ENCODE measurements at places on chromosomes 3 and 15.
A peak's percentile ranks its signal among the peaks of the same experiment; 100 is the strongest.

GRCh38 chr3:46490338-46491084 is 7.3 kb upstream of the RTP3 start:
- DNase-seq = no peak

GRCh38 chr15:26873846-26874245 is 7.0 kb downstream of the GABRA5 start:
- no peak for DNase-seq

GRCh38 chr3:120057626-120058025 is 36.6 kb downstream of the GSK3B start:
- DNase-seq = no peak

DNA sequence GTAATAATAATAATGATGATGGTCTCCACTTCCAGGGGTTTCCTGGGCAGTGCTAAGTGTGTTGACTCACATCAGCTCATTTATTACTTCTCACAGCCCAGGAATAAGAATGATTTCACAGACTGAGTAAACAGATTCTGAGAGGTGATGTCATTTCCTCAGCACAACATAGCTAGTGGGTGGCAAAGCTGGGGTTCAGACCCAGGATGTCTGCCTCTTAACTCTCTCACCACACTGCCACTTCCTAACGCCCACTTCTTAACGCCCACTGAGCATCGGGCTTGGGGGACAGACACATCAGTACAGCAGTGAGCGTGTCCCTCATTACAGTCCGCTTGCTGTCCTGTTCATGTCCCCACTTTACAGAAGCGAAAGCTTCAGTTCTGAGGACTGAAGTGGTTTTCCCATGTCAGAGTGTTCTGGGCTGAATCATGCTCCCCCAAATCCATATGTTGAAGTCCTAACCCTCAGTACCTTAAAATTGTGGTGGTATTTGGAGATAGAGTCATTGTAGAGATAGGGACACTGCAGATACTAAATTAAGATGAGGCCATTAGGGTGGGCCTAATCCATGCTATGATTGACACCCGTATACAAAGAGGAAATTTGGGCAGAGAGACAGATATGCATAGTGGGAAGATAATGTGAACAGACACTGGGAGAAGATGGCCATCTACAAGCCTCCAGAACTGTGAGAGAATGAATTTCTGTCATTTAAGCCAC is 68.0 kb downstream of the ATP2B2 start:
- DNase-seq = no peak

GRCh38 chr3:46085421-46086082 is 58.3 kb upstream of the XCR1 start:
- no peak for DNase-seq

GRCh38 chr15:78533331-78533730 is 6.9 kb upstream of the PSMA4 start:
- DNase-seq = no peak

- DNase-seq = no peak
Observed at GRCh38 chr3:126883241-126883640, 99.7 kb upstream of the PLXNA1 start.

- DNase-seq = peak; percentile 77
Observed at GRCh38 chr15:77633134-77633912, 611 bp upstream of the LINGO1 start.

- DNase-seq = peak; percentile 83
Observed at GRCh38 chr15:92617549-92618520, 37.7 kb downstream of the FAM174B start.

DNA sequence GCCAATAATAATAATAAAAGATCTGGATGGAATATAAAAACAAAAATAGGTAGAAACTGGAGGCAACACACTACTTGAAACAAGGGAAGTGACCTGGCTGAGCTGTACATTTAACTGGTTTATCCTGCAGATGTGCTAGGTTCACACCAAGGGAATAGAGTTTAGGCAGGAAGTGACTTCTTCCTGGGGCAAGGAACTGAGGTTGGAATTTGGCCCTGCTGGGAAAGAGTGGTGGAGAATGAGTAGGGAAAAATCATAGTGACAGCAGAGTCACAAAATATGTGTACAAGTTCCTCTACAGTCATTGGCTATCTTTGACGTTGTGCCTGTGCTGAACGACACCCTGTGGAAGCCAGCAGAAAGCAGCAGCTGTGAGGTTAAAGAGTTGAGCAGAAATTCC is 44.1 kb downstream of the ARHGAP11B start:
- no peak for DNase-seq

DNA sequence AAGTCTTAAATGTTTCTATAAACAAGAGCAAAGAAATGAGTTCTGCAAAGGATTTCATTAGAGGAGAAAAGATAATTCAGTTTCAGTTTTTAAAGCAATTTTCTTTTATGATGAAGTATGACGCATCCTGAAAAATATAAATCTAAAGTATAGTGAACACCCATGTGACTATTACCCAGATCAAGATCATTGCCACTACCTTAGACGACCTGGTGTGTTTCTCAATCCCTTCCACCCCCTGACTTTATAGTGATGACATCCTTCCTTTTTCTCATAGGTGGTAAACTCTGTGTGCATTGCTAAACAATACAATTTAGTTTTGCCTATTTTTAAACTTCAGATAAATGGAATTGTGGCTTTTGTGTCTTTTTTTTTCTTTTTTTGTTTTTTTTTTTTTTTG is 8.4 kb downstream of the STT3B start:
- DNase-seq = no peak

- no peak for DNase-seq
Observed at GRCh38 chr15:39025321-39025720, 460.7 kb upstream of the RASGRP1 start.

GRCh38 chr3:14303336-14304100 is 98.9 kb upstream of the SLC6A6 start:
- no peak for DNase-seq

DNA sequence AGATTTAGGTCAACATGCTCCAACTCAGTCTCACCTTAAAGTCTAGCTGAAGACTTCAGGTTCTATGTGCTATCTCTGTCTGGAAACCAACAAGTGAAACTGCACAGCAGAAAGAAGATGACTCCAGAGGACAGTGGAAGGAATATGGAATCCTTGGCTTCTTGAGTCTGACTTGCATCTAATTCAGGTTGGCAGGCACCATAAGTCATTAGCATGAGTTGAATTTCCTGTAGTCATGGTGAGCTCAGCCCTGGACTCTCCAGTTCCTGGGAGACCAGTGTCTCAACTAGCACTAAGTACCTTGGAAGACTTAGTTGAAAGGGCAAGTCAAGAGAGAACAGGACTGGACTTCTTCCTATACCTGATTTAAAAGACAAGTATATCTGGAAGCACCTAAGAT is 129.7 kb downstream of the DTWD1 start:
- no peak for DNase-seq

DNA sequence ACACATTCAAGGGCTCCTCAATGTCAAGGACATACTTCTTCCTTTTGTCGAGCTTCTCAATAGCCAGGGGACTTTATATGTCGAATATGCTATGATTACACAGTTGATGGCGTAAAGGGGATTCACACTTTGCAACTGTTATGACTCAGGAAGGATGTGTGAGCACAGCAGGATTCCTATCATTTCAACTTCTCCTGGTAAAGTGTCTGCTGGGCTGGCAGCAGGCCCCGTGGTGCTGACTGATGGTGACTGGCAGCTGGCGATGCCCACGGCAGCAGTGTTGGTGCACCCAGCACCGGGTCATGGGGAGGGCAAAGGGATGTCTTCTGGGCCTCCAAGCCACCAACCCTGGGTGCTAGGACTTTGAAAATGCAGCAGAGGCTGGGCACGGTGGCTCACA is 44.8 kb upstream of the GNB5 start:
- DNase-seq = no peak

DNA sequence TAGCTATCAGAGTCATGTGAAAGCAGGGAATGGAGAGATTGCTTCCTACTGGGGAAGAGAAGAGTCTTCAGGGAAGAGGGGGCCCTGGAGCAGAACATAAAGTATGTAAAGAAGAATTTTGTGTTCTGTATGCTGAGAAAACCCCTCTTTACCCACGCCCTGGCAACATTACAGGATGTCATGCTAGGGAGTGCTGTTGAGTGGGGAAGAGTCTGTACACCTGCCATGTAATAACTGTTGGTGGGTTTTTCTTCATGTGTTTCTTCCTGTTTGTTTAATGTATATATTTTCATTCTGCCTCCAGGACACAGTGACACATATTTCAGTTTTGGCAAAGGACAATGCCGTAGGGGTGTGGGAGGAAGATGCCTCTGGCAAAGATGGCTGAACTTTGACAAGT is 122.8 kb upstream of the LPP start:
- DNase-seq = no peak

DNA sequence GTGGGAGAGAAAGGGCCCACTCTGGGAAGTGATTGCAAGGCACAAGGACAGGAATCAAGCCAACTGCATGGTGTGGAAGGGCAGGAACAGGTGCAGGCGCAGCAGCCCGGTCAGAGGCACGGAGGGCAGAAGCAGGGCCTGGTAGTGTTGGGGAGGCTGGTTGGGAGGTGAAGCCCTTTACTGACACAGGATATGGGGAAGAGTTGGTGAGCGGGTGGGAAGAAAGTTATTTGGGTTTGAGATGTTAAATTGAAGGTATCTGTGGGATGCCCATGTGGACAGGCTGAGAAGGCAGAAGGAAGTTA is 83.6 kb upstream of the ABHD2 start:
- no peak for DNase-seq

- no peak for DNase-seq
Observed at GRCh38 chr3:28013864-28014473, 227.4 kb upstream of the CMC1 start.

DNA sequence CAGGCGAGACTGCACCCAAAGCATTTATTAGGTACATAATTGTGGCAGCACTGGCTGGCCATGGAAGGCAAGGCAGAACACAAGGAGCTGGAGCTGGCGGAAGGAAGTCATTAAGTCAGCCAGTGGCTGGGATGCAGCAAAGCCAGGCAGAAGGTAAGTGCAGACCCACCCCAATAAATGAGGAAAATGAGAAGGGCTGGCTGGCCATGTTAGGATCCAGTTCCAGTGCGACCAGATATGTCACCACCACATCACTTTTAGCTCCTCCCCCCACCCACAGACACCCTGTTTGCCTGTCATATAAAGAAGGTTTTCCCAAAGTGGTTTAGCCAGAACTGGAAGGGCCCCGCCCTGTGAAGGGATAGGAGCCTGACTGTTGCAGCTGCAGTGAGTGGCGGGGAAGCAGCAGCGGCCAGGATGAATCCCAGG is at the start of gene FURIN:
Gene FURIN, plus strand, starts transcription at position 328 of the 429 bp plus-strand sequence. CDS start 7,153 bp downstream, outside the sequence.
- DNase-seq = no peak
